ENCODE measurements at places on chromosomes 1 and 21.
A peak's percentile ranks its signal among the peaks of the same experiment; 100 is the strongest.

DNA sequence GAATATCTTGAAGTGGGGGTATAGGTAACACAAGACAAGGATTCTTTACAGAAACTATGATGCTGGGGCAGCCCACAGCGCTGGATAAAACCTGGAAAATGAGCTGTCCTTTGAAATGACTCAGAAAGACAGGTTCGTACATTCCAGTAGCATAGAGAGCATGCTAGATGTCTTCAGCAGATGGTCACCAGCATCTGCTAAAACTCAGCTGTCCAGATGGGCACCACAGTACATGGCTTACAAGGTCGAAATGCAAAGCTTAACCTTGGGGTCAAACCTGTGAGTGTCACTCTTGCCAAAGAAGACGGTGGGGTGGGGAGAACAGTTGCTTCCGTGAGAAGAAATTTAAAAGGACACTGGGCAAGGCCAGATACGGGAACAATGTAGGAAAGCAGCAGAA is 41.3 kb upstream of the TRIM45 start:
- no peak overlapping the region for H3K4me3 ChIP-seq
- no peaks in the 10 kb centered on the region for H3K4me1 ChIP-seq
- H3K27ac ChIP-seq = no peak overlapping the region
- no peaks in the 10 kb centered on the region for H3K27me3 ChIP-seq
- peak; percentile 19 for DNase-seq
- H3K36me3 ChIP-seq = no peaks in the 10 kb centered on the region

DNA sequence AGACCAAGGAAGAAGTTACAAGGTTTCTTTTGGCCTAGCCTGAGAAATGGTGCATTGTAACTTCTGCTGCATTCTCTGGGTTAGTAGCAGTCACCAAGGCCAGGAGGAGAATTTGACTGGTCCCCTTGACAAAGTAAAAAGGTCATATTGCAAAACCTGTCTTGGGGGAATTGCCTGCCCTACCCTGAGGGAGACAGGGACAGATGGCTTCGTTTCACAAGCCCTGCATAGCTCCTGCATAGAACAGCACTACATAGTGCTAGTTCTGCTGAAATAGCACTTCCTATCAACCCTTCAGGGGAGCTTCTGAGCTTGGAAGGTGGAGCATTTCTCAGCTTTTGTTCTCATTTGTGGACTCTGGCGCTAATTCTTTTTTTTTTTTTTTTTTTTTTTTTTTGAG is 20.4 kb upstream of the AK2 start:
- no peak for DNase-seq
- no peaks in the 10 kb centered on the region for H3K27me3 ChIP-seq
- no peaks in the 10 kb centered on the region for H3K4me1 ChIP-seq
- no peak overlapping the region for H3K27ac ChIP-seq
- H3K4me3 ChIP-seq = no peak overlapping the region

GRCh38 chr1:109721042-109721441 is 9.0 kb downstream of the GSTM5 start:
- H3K4me3 ChIP-seq = no peak overlapping the region
- no peaks in the 10 kb centered on the region for H3K4me1 ChIP-seq
- no peaks in the 10 kb centered on the region for H3K36me3 ChIP-seq
- H3K27ac ChIP-seq = no peak overlapping the region
- no peak for DNase-seq

DNA sequence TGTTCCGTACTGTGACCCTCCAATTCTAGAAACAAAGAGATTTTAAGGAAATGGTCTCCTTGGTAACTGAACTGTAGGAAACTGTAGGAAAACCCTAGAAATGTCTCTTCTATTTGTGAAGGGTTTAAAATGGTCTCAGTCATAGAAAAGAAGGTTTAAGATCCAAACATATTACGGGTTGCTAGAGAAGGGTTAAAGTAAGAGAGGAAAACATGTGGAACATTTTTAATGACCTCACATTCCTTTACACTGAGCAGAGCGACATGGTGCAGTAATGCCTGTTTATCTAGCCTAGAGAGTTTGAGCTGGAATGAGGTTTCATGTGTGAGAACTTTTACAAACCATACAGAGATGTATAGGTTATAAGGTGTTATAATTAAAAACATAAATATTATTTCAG is 36.9 kb upstream of the C1orf105 start:
- no peak for DNase-seq
- H3K4me3 ChIP-seq = peak overlapping the region; percentile 13
- no peaks in the 10 kb centered on the region for H3K36me3 ChIP-seq
- H3K4me1 ChIP-seq = peaks cover 3% of the 10 kb centered on the region
- H3K27me3 ChIP-seq = no peaks in the 10 kb centered on the region
- H3K27ac ChIP-seq = peak overlapping the region; percentile 62

GRCh38 chr1:178412400-178412770 is 84.4 kb downstream of the CLEC20A start:
- H3K36me3 ChIP-seq = no peaks in the 10 kb centered on the region
- H3K27ac ChIP-seq = no peak overlapping the region
- no peaks in the 10 kb centered on the region for H3K4me1 ChIP-seq
- H3K4me3 ChIP-seq = no peak overlapping the region

DNA sequence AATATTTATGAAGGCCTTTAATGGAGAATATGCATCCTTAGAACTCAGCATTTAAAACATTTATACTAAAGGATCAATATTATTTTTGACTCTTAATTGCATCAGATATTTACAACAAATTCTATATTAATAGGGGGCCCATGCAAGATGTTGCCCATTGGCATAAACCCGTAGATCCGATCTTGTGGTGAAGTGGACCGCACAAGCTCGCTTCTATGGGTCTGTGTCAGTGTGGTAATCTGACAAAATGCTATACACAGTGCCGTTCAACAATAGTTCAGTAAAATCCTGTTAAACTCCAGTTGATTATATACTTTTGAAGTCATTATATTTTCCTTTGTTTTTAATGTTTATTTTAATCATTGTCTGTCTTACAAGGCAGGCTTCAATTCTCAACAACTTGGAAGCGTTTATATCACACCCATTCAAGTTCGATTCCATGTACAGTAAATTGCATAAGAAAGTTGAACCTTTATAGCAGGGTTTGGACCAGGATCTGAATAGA is 809.2 kb downstream of the USP25 start:
- no peak for DNase-seq
- peaks cover 4% of the 10 kb centered on the region for H3K4me1 ChIP-seq
- no peaks in the 10 kb centered on the region for H3K27me3 ChIP-seq
- no peak overlapping the region for H3K27ac ChIP-seq
- no peak overlapping the region for H3K4me3 ChIP-seq
- no peaks in the 10 kb centered on the region for H3K36me3 ChIP-seq

DNA sequence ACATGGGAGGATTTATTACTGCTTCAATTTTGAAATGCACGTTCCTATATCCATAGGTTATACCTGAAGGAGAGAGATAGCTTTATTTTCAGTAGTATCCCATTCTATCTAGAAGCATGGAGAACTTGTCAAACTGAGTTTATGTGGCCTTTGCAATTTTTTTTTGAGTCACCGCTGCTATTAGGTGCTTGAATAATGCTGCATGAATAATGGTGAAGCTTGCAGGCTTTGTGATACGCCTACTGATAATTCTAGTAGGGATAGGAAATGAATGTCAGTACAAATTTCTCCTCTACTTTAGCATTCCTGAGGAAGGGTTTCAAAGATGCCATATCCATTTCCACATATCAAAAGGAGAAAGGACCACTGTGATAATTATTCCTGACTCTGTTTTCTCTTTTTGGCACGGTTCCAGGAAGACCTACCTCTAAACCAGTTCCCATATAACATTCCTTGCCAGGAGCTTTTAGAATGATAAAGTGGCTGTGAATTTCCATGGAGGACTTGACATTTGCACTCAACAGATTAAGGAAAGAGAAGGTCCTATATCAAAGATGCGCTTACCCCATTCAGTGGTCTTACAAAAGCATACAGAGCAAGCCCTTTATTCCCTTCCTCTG is 83.5 kb downstream of the SPATA46 start:
- no peaks in the 10 kb centered on the region for H3K27me3 ChIP-seq
- no peak for DNase-seq
- no peak overlapping the region for H3K4me3 ChIP-seq
- H3K36me3 ChIP-seq = no peaks in the 10 kb centered on the region

- no peak for DNase-seq
- H3K27ac ChIP-seq = no peak overlapping the region
- no peaks in the 10 kb centered on the region for H3K4me1 ChIP-seq
- no peaks in the 10 kb centered on the region for H3K27me3 ChIP-seq
- no peak overlapping the region for H3K4me3 ChIP-seq
These were observed 585.7 kb downstream of the LMO4 start for GRCh38 chr1:87914396-87914795.

DNA sequence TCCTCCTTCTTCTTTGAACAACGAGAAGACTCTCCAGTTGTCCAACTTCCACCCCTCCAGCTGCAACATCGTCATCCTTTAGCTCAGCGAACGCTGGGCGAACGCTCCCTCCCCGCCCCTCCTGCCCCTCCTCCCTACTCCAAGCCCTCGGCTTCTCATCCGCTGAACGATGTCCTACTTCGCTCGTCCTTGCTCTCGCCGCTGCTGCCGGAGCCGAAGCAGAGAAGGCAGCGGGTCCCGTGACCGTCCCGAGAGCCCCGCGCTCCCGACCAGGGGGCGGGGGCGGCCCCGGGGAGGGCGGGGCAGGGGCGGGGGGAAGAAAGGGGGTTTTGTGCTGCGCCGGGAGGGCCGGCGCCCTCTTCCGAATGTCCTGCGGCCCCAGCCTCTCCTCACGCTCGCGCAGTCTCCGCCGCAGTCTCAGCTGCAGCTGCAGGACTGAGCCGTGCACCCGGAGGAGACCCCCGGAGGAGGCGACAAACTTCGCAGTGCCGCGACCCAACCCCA is at the start of gene BCAN:
TSS of gene BCAN (plus strand) at position 357 of the 504 bp plus-strand sequence. CDS start 3,938 bp downstream, outside the sequence.
- H3K27me3 ChIP-seq = peaks cover 27% of the 10 kb centered on the region
- DNase-seq = peak; percentile 54
- H3K4me3 ChIP-seq = no peak within 1 kb of the TSS
- no peaks in the 10 kb centered on the region for H3K36me3 ChIP-seq

DNA sequence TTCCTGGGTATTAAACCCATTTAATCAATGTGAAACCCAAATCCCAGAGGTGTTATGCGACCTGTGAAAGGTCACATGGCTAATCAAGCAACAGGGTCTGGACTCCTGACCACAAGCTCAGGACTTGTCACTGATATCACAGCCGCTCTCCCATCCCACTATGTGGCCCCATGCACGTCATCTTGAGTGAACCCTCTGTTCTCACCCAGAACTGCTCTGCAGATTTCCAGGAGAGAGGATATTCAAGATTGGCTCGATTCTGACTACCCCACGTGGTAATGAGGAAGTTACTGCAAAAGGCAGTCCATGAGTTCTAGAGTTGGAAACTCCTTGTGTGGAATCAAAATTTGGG is 173.5 kb upstream of the ETV3 start:
- no peaks in the 10 kb centered on the region for H3K36me3 ChIP-seq
- no peak for DNase-seq
- H3K4me1 ChIP-seq = no peaks in the 10 kb centered on the region
- no peak overlapping the region for H3K4me3 ChIP-seq
- no peaks in the 10 kb centered on the region for H3K27me3 ChIP-seq

DNA sequence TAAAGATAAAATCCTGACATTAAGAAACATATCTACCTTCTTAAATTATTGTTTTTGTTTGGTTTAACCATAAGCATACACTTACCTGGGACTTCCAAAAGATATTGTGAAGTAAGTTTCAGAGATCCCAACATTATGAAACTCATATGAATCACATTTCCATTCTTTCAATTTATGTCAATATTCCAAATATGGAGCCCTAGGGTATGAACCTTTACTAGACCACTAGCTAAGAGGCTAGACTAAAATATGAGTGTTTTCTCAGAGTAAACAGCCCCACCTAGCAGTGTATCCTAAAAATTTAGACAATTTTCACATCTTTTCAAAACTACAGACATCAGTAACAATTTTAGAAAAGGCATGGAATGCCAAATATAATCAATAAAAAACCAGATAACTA is 24.4 kb downstream of the SCAF4 start:
- no peaks in the 10 kb centered on the region for H3K27me3 ChIP-seq
- no peak overlapping the region for H3K4me3 ChIP-seq
- no peaks in the 10 kb centered on the region for H3K36me3 ChIP-seq
- H3K4me1 ChIP-seq = no peaks in the 10 kb centered on the region
- no peak overlapping the region for H3K27ac ChIP-seq

GRCh38 chr1:209769971-209770370 is 14.1 kb downstream of the TRAF3IP3 start:
- peaks cover 5% of the 10 kb centered on the region for H3K4me1 ChIP-seq
- H3K27me3 ChIP-seq = no peaks in the 10 kb centered on the region
- H3K27ac ChIP-seq = peak overlapping the region; percentile 32

GRCh38 chr1:37240897-37241296 is 206.6 kb upstream of the GRIK3 start:
- H3K27ac ChIP-seq = no peak overlapping the region
- no peaks in the 10 kb centered on the region for H3K36me3 ChIP-seq
- H3K4me3 ChIP-seq = no peak overlapping the region
- H3K27me3 ChIP-seq = peaks cover 2% of the 10 kb centered on the region
- no peak for DNase-seq

DNA sequence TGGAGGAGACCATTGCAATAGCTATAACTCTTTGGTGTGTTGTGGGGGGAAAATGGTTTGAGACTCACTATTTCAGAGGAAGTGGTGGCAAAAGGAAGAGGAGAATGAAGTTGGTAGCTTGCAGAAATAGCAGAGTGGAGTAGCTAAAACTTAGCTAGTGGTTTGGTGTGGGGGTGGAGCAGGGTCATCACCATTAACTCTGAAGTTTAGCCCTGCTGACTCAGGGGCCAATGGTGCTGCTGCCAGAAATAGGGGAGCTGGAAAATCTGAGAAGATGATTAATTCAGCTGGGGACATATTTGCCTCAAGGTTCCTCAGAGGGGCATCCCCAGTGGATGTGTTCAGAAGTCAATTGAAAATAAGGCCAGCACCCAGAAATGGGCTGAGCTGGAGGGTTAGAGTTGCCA is 65.4 kb downstream of the RUNX1 start:
- no peaks in the 10 kb centered on the region for H3K36me3 ChIP-seq
- H3K27me3 ChIP-seq = no peaks in the 10 kb centered on the region
- H3K4me1 ChIP-seq = peaks cover 9% of the 10 kb centered on the region
- no peak overlapping the region for H3K4me3 ChIP-seq

- H3K4me3 ChIP-seq = no peak overlapping the region
- no peaks in the 10 kb centered on the region for H3K27me3 ChIP-seq
- DNase-seq = no peak
- no peaks in the 10 kb centered on the region for H3K36me3 ChIP-seq
- no peaks in the 10 kb centered on the region for H3K4me1 ChIP-seq
These were observed 149.9 kb upstream of the CAMK1G start for GRCh38 chr1:209433649-209434031.

GRCh38 chr1:48654606-48655210 is 122.0 kb downstream of the BEND5 start:
- H3K4me3 ChIP-seq = no peak overlapping the region
- DNase-seq = no peak
- H3K4me1 ChIP-seq = peaks cover 9% of the 10 kb centered on the region
- H3K27ac ChIP-seq = no peak overlapping the region
- H3K27me3 ChIP-seq = no peaks in the 10 kb centered on the region

GRCh38 chr1:22865736-22866135 is 106.9 kb downstream of the LACTBL1 start:
- no peak for DNase-seq
- H3K27ac ChIP-seq = no peak overlapping the region
- peaks cover 6% of the 10 kb centered on the region for H3K4me1 ChIP-seq
- no peak overlapping the region for H3K4me3 ChIP-seq
- H3K36me3 ChIP-seq = no peaks in the 10 kb centered on the region

Measured in kidney (tissue), 22 donors.